ENCODE measurements at places on chromosomes 3 and 15.

GRCh38 chr3:111732252-111732879, 126.7 kb upstream of the PHLDB2 start:
- no peak for DNase-seq

DNA sequence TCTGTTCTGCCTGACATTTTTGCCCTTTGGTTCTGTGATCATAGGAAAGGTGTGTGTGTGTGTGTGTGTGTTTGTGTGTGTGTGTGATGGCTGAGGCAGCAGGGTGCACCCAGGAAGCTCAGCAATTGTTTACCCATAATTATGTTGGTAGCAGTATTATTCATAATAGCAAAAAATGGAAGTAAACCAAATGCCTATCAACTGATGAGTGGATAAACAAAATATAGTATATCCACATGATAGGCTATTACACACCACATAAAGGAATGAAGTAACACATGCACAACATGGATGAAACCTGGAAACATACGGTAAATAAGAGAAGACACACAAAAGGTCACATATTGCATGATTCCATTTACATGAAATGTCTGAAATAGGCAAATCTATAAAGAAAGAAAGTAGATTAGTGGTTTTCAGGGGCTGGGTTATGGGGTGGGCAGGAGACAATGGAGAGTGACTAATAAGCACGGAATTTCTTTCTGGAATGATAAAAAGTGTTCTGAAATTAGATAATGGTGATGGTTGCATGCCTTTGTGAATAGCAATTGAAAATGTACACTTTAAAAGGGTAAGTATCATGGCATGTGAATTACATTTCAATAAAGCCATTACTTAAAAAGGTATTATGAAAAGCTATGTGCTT, 167.2 kb downstream of the POLR2M start:
- DNase-seq: no peak

DNA sequence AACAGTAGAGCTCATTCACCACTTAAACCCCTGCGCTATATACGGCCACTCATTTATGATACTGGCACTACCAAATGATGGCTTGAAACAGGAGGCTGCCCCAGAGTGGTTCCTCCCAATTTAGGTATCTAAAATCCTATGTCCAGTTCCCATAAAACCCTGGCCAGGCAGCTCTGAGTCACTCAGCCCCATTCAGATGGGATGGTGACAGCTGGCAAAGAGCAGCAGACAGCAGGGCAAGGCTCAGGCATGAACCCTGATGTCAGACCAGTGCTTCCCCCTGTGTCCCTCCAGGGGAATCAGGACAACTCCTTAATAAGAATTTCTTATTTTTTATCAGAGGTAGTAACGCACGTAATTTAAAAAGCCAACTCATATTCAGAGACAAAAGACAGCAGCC, 77.2 kb upstream of the RNU6-1 start:
- DNase-seq: no peak

- DNase-seq: no peak
These were observed 160.5 kb upstream of the UMPS start for GRCh38 chr3:124569761-124570160.

Measured in SK-N-DZ (cell line).